ENCODE measurements at places on chromosomes 2 and 18.

- DNase-seq: no peak
Observed at GRCh38 chr2:81304154-81304830, 999.7 kb upstream of the LRRTM1 start.

GRCh38 chr2:37300578-37300977 is 24.1 kb downstream of the PRKD3 start:
- DNase-seq: no peak

GRCh38 chr2:25749676-25750075 is 76.3 kb upstream of the DTNB start:
- no peak for DNase-seq

GRCh38 chr18:44507729-44508325 is 172.9 kb upstream of the SETBP1 start:
- peak; percentile 7 for DNase-seq

DNA sequence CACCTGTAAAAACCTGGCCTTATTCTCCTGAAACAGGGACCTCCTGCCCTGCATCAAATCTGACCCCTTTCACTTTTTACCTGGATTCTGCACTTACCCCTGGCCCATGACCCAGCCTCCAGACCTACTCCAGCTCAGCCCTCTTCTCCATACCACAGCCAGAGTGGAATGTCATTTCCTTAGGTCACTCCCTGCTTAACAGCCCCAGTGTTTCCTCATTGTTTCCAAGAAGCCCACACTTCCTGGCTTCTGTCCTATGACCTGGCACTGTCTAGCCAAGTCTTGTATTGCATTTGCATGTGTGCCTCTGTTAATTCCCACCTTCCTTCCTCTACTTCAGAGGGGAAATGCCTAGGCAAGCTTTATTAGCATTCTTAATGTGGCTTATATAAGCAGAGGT is 51.4 kb upstream of the TRIB2 start:
- DNase-seq: no peak

DNA sequence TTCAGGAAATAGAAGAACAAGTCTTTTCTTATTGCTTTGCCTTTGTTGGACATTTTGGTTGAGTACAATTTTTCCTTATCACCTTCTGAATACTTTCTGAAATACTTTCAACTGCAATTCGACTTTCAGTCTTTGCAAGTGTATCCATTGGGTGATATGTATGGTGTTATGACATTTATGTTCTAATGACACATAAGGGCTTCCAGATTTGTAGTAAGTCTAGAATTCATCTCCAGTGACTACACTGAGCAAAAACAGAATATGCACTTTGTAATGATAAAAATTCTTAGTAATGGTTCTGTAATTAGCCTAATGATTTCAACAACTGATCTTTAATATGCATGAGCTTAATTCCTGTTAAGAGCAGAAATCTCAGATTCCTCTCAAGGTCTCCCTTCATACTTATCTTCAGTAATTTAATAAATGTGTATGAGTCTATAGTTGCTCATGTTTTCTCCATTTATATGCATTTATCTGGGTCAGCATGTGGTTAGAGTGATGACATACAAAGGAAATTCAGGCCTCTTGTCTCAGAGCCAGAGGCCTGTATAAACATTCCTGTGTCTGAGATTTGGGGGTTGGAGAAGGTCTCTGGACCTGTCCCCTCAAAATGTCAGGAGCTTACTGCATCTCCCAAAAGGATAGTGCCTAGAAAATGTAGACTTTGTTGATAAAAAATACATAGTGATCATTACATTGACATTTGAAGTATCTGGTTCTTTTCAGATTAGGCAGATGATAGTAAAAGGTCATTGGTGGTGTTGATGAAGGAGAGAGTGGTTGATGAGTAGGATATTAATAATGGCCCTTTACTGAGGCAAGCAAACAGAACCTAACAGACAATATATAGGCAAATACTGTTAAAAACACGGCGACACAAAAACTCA is 114.9 kb downstream of the QPCT start:
- no peak for DNase-seq

DNA sequence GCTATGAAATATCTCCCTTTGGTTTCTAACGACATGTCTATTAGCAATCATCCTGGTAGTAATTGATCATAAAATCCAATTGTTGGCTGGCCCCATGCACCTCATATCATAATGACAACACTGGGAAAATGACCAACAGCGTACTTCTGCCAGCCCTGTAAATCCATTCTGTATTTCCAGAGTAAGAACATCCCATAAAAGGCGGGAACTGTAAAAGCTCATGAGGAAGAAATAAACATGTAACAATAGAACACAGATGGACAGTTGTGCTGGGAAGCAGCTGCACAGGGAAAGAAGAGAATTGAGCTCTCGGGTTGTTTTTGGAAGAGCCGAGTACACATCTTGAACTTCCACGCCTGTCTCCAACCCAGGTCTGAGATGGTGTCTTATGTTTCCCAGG is 218.7 kb downstream of the CMPK2 start:
- DNase-seq: no peak

DNA sequence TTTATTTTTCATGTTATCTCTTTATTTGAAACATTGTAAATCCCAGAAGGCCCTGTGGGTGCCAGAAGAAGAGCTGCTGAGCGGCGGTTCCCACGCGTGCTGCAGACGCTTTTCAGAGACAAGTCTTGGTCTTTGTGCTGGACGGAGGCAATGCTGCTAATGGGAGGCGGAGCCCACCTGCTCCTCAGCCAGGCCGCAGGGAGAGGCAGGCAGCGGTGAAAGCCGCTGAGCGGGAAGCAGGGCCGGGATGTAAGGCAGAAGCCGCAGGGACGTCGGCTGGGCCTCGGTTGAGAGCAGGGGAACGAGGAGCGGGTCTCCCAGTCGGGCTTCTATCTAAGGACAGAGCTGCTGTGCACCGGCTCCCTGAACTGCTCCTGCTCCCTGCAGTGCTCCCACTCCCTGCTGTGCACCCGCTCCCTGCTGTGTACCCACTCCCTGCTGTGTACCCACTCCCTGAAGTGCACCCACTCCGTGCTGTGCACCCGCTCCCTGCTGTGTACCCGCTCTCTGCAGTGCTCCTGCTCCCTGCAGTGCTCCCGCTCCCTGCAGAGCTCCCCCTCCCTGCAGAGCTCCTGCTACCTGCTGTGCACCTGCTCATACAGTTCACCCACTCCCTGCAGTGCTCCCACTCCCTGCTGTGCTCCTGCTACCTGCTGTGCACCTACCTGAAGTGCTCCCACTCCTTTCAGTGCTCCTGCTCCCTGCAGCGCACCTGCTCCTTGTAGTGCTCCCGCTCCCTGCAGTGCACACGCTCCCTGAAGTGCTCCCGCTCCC is 16.4 kb downstream of the TMEM18 start:
- DNase-seq: no peak

- DNase-seq: no peak
Observed at GRCh38 chr2:42909966-42910365, 117.6 kb upstream of the HAAO start.

- no peak for DNase-seq
Observed at GRCh38 chr2:27773959-27774358, 2.4 kb downstream of the MRPL33 start.

DNA sequence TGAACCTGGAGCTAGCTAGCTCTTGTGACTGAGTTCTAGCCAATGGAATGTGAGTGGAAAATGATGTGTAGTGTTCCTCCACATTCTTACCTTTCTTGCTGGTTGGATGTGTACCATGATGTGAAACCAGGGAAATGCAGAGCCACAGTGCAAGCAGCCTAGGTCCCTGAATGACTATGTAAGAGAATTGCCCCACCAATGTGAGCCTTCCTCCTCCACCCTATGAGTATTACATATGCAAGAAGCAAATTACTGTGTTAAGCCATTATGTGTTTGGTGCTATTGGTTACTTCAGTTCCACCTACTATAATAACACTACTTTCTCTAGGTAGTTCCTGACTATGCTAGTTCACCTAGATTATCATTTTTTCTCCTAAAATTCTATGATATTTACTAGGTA is 39.6 kb downstream of the LCLAT1 start:
- no peak for DNase-seq

DNA sequence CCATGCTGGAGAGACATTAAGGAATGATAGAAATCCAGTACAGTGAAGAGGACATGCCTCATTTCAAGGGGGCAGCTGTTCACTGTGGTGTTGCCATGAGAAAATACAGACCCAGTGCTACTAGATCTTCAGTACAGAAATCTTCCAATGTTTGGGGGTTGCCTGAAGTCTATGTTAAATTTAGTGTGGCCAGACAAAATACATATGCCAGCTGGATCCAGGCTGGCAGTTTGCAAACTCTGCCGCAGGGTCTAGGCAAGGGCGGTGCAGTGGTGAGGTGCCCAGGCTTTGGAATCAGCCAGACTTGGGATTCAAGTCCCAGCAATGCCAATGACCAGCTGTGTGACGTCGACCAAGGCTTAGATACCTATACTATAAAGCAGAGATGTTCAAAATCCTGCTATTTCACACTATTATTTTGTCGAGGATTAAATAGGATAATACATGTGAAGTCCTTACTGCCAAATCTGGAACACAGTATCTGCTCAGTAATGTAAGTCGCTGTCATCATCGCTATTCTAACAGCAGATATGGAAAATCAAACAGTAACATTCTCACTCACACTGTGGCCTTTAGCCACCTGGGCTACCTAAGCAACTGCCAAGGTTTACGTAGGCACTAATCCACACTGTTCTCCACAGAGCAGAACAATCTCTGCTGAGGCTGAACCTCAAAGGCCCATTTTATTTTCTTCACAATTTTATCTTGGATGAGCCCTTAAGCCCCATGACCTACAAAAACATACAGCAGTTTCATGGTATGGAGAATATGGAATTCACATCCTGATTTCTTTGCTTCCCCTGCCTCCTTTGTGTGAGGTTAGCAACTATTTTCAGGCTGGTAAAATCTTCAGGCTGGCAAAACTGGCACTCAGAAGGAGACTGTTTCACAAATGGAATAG is 5.9 kb upstream of the TMSB10 start:
- no peak for DNase-seq

GRCh38 chr18:23131693-23132319 is 3.5 kb upstream of the CABLES1 start:
- peak; percentile 29 for DNase-seq

- DNase-seq: no peak
Observed at GRCh38 chr18:75489493-75490190, 62.1 kb upstream of the SMIM21 start.

DNA sequence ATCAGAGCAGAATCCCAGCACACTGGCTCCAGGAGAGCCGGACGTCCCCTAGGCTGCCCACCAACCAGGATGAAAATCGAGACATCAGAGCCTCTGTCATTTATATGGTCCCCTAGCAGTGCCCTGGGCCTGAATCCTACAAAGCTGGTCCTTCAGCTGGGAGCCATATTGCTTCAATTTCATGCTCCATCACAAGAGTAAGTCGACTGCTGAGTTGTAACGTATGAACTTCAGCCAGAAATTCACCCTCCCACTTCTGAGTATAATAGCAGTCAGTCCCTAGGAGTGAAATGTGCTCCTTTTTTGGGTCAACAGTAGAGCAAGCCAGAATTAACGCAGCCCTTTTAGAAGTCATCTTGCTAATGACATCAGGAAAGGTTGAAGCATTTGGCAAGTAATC is 126.4 kb downstream of the CCBE1 start:
- DNase-seq: no peak

DNA sequence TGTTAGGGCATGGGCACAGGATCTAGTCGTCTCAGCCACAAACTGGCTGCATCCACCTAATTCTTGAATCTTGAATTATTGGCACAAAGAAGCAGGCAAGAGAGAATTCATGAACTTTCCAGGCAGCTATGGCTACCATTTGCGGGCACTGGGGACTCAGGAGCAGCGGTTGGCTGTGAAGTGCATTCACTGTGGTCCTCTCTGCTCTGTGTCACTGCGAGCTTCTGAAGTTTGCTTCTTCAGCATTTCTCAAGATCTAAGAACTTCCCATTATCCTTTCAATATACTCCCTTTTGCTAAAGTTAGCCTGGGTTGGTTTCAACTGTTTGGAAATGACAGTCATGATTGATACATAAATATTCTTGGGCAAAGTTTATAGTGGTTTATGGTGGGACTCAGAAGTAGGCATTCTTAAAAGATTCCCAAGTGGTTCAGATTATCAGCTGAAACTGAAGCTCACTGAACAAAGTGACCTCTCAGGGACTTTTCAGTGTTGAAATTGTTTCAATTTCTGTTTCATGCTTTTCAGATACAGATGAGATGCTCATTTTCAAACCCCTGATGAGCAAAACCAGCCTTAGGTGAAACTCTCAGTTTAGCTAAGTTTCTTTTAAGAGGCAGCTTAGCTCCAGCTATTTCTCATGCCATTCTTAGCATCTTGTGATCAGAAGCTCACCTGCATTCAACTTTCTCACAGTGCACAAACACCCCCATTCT is 1258.3 kb upstream of the GYPC start:
- no peak for DNase-seq

GRCh38 chr2:30287190-30287840 is 56.0 kb downstream of the LBH start:
- no peak for DNase-seq

DNA sequence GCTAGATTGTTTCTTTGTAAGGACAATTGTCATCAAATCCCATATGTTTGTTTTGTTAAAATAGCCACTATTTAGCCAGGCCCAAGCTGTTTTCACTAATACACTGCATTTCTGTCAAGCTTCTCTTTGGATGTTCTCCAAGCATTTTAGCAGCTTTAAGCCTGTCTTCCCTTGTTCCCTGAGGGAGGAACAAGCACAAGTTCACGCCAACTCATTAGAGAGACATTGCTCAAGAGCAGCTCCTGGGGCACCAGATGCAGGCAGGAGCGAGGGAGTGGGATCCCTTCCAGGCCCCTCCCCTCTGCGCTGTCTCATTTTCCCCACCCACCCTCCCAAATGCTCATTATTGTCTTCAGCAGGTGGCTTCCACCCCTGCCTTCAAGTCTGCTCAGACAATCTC is 32.6 kb upstream of the PPP3R1 start:
- no peak for DNase-seq

- no peak for DNase-seq
Observed at GRCh38 chr2:120731175-120731574, 4.5 kb upstream of the GLI2 start.

DNA sequence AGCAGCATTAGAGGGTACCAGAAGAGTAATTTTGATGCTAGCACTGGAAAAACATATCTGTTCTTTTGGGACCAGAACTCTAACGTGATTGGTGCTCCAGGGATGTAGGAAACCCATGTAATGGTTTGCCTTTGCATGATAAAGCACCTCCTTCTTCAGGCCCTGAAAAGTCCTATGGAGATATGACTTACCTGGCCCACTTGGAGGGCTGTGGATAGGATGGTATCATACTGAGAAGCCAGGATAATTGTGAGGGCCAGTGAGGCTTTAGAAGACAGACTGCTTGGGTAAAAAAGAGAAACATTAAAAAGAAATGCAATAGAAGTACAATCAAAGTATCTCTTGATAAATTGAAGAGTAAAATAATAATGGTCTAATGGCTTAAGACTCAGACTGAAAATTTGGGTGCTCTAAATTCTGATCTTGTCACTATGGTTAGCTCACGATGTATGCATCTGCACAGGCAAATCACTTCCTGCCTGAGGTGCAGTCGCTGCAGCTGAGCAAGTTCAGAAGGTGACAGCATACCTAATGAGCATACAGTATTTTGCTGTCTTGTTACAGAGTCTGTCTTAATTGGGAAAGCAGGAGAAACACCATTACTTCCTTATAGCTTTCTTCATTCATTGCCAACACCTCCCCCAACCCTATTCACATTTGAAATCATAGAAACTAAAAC is 371.5 kb downstream of the NUP35 start:
- DNase-seq: no peak

GRCh38 chr18:36572135-36572856 is 256.5 kb downstream of the TPGS2 start:
- DNase-seq: no peak
